Ovary (tissue), 10 donors: ENCODE measurements at places on chromosomes 11 and 22. TPM values are rescaled to one million over a fixed set of nuclear protein-coding genes. Genes with fewer than 3 reads are reported as not detected.

DNA sequence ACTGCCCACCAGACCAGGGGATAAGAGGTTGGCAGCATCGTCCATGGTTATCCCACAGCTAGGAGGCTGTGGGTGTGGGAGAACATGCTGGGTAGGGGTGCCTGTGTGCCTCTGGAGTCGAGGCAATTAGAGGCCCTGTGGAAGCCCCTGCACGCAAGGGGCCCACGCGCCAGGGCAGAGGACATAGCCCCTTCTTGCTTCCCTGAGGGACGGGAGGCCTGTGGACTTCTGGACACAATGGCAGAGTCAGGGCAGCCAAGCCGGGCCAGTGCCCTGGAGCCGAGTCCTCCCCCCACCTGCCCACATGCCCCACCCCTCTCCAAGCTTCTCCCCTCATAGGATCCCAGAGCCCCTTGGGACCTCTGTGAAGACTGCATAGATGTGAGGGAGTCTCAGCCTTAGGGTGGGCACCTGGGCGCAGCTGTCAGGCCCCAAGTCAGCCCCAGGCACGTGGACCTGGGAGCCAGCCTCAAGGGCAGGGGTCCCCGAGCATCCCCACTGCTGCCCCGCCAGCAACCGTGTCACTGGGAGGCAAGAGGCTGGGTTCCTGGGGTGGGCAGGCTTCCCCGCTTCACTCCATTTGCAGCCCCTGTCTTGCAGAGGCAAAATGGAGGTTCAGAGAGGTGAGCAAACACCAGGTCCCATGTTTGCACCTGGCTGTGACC, 52.4 kb downstream of the CDKN1C start:
- DNase-seq: no peak
- H3K4me1 ChIP-seq: peaks cover 8% of the 10 kb centered on the region
- no peaks in the 10 kb centered on the region for H3K27me3 ChIP-seq
- no peak overlapping the region for H3K27ac ChIP-seq

- no peak overlapping the region for H3K4me3 ChIP-seq
- no peaks in the 10 kb centered on the region for H3K27me3 ChIP-seq
- H3K4me1 ChIP-seq: no peaks in the 10 kb centered on the region
These were observed 57.0 kb downstream of the SMIM38 start for GRCh38 chr11:69212798-69213110.

Gene POGLUT3
- total RNA-seq: 56.3 TPM

Gene FOLH1
- total RNA-seq: not detected

Gene CHST1
- 6.0 TPM for total RNA-seq

Gene XKR3
- total RNA-seq: not detected

Gene SCARF2
- 36.2 TPM for total RNA-seq

Gene C1QTNF5
- 6.9 TPM for total RNA-seq

Gene ROBO4
- total RNA-seq: 22.0 TPM
